ENCODE measurements at places on chromosomes 12 and 14.

DNA sequence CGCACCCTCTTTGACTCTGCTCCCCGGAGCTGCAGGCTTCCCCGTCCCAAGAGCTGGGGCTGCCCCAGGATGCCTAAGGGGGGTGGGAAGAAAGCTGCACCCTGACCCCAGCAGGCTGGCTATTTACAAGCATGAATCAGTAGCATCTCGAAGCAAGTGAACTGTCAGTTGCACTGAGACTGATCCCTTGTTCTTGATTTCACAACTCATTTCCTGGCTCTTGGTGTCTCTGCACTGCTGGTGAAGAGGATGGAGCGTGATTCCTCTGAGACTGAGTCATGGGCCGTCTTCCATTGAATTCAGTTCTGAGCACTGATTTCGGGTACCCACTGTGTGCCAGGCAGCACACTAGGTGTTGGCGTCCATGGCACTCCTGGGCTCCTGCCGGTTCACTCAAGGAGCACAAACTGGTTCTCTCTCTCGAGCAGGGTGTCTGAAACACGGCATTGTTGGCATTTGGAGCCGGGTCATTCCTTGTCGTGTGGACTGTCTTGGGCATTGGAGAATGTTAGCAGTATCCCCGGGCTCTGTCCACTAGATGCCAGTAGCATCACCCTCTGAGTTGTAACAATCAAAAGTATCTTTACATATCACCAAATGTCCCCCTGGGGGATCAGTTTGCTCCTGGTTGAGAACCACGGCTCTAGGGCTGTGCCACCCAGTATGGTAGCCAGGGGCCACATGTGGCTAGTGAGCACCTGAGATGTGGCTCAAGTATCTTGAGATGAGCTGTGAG is 86.9 kb downstream of the RIN3 start:
- no peak for DNase-seq

GRCh38 chr12:27076928-27077327 is 5.5 kb downstream of the C12orf71 start:
- DNase-seq: no peak

GRCh38 chr12:57397441-57397840 is 33.4 kb downstream of the R3HDM2 start:
- no peak for DNase-seq

- no peak for DNase-seq
Measured at GRCh38 chr12:121515615-121516014, 65.2 kb downstream of the KDM2B start.

- DNase-seq: peak; percentile 74
Measured at GRCh38 chr12:12266389-12266872, 413 bp downstream of the LRP6 start.

DNA sequence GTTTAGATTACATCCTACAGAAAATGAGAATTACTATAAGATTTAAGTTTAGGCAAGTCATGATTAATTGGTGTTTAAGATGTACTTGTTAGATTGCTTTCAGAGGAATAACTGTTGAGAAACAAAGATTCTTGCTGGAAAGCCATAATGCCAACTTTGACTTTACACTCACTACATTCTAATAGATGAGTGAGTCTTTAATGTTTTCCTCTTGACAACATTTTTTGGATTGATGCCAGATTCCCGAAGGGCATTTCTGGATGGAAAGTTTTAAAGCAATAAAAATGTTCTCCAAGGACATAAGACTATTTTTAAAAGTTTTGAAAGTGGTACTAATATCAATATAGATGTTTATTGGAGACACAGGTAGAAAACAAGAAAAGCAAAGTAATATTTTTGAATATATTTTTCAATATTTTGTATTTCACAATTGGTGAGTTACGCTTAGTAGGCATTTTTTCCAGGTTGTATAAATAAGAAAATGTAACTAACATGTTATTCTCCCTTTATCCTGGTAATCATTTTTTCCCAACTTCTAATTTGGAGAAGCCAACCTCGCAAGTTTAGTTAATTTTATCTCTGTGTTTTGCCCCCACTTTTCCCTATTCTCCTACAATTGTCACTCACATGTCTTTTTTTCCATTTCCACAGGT is 307.3 kb downstream of the CEP128 start:
- no peak for DNase-seq

GRCh38 chr12:122327494-122328385 is 61.4 kb upstream of the VPS33A start:
- DNase-seq: no peak

DNA sequence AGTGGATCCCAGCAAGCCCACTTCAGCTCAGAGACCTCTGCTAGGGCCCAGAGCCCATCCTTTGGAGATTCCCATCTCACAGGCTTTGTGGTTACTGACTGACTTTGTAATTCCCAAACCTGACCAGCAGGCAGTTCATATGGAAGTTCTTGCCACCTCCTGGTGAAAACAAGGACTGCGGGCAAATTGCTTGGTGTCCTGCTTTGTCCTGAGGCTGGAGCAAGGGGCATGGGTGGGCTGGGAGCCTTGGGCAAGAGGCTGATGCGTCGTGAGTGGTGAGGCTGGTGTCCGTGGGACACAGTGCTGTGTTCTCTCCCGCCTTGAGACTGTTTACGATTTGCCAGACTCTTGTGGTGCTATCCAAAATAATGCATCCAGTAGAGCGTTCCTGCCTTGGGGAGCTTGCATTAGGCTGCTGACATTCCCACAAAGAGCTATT is 91.0 kb downstream of the LRRC74A start:
- peak; percentile 85 for DNase-seq

GRCh38 chr12:44038411-44038810 is 202.5 kb downstream of the TMEM117 start:
- DNase-seq: no peak

GRCh38 chr14:49991491-49991890 is 98.6 kb downstream of the ARF6 start:
- DNase-seq: no peak

GRCh38 chr14:100118396-100119011 is 40.9 kb downstream of the DEGS2 start:
- DNase-seq: no peak

DNA sequence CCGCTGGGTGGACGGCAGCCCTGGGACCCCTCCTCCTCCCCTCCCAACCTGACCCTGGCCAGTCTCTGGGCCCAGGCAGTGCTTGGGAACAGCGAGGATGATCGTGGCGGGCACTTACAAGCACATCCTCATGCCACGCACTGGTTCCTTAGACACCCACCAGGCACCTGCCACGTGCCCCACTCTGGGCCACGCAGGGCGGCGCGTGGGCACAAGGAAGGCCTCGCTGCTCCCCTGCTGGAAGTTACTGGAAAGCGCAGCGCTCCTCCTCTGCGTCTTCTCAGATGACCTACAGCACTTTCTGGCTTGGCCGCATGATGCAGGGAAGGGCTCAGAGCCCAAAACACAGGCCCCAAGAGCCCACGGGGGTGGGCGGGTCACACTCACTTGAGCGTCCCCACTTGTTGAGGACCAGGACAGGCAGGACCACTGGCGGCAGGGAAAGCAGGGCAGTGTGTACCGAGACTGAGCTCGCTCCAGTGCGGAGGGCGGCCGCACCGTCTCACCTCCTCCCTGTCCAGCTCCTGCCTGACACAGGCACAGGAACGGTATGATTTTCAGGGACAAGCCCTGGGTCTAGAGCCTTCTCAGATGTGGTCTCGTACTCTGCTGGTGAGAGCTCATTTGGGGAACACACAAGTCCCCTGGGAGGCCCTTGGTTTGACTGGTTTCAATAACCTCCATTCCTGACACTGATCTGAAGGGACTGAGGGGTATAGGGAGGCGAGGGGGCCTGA is 128.3 kb upstream of the EVL start:
- DNase-seq: no peak

- no peak for DNase-seq
Measured at GRCh38 chr12:49920241-49920914, 16.7 kb upstream of the FAIM2 start.

DNA sequence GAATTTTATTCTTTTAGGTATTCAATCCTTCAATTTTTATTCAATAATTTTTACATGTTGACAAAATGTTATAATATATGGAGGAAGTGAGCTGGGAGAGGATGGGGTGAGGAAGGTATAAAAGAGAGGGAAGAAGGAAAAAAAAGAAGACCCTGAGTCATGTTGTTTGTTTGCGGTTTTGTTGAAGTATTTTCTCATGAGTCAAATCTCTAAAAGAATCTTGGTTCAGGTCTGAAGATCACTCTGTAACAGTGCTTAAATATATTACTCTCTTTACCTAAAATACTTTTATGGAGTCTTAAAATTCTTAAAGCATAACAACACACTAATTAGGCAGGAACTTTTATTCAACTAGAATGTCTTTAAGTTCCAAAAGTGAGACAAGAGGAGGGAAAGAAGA is 489.6 kb upstream of the GARIN6 start:
- DNase-seq: no peak

GRCh38 chr12:106084014-106084671 is 54.6 kb downstream of the NUAK1 start:
- DNase-seq: peak; percentile 95

DNA sequence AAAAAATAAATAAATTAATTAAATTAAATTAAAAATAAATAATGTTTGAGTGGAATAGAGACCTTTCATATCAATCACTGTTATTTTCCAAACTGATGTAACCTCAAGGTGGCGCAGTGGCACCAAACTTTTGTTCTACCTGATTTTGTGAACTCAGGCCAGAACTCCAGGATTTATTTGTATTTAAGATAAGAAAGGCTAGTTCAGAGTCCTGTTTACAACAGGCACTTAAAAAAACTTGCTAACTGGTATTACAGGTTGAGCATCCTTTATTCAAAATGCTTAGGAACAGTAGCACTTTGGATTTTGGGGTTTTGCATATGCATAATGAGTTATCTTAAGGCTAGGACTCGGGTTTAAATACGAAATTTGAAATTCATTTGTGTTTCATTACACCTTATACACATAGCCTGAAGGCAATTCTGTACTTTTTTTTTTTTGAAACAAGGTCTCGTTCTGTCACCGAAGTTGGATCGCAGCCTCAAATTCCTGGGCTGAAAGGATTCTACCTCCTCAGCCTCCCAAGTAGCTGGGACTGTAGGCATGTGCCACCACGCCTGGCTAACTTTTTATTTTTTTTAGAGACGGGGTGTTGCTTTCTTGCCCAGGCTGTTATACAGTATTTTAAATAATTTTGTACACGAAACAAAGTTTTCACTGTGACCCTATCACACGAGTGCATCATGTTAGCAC is 32.4 kb downstream of the YY1 start:
- no peak for DNase-seq
